Right cardiac atrium (tissue), 5 donors: ENCODE measurements at places on chromosomes 6 and 20.

- DNase-seq: no peak
Measured at GRCh38 chr6:30319146-30319835, 7.4 kb upstream of the TRIM39 start.

DNA sequence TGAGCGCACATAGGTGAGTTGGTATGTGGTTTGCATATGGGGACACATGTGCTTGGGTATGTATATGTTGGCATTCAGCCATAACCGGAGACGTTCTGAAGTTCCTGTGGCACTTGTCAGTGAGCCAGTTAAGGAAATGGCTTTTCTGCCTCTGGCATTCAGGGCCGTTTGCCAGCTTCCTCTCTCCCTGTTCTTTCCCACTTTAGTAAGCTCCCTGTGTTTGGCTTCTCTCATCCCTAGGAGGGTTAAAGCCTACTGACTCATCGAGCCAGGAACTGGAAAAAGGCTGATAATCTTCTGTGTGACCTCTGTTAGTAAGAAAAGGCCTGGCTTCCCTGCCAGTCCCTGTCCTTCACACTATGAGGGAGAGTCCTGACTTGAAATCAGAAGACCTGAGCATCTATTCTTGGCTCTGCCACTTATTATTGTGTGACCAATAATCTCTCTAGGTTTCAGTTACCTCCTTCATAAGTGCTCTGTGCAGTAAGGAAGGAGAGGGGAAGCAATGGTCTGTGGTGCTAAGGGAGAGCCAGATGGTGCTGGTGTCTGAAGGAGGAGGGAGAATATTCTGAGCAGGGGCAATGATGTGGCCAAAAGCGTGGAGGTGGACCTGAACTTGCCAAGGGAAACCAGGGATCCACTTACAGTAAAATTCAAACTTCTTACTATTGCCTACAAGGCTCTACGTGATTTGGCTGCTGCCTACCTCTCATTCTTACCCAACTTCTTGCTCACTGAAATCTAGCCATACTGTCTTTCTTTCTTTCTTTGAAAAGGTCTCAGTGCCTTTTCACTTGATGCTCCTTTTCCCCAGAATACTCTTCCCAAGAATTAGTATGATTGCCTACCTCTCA, 31.4 kb downstream of the ACSS2 start:
- peak; percentile 79 for DNase-seq

DNA sequence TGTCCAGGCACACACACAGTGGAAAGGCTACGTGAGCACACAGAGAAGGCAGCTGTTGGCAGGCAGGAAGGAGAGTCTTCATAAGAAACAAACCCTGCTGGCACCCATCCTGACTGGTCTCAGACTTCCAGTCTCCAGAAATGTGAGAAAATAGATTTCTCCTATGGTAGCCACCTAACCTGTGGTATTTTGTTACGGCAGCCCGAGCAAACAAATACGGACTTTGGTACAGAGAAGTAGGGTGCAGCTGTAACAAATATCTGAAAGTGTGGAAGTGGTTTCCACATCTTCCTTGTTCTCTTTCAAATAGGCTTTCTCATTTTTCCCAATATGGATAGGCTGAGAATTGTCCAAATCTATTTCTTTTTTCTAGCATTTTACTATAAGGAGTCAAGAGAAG, 94.6 kb downstream of the ADGB start:
- no peak for DNase-seq

GRCh38 chr6:160088069-160088783, 33.4 kb upstream of the SLC22A1 start:
- DNase-seq: peak; percentile 75

- DNase-seq: no peak
Measured at GRCh38 chr20:41309817-41310216, 7.7 kb downstream of the ZHX3 start.

DNA sequence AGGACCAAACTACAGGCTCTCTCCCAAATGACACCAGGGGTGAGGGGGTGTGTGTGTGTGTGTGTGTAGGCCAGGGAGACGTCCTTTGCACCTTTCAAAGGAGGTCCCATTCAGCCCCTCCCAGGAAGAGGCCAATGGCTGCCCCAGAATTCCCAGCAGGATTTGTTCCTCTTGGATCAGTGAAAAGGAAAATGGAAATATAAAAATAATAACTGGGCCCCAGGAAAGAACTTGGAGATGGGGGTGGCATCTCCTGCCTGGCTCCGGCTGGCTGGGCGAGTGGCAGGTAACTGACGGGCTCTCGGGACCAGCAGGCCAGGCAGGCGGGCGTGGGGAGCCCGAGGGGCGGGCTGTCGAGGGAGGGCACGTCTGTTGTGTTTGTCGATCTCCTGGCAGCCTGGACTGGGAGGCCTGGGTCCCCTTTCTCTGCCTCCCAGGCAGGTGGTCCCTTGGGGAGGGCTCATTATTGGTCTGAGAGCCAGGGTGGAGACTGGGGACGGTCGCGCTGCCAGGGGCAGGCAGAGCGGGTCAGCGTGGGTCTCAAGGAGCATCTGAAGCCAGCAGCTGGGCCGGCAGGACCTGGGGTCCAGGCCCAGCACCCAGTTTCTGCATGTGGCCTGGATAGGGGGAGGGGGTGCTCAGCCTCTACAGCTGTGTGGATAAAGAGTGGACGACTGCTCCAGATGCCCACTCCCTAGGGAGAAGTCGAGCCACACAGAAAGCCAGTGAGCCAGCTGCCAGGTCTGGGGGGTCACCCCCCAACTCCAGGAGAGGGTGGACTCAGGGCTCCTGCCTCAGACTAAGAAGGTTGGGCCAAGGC, 3.1 kb downstream of the NOL4L start:
- DNase-seq: no peak

DNA sequence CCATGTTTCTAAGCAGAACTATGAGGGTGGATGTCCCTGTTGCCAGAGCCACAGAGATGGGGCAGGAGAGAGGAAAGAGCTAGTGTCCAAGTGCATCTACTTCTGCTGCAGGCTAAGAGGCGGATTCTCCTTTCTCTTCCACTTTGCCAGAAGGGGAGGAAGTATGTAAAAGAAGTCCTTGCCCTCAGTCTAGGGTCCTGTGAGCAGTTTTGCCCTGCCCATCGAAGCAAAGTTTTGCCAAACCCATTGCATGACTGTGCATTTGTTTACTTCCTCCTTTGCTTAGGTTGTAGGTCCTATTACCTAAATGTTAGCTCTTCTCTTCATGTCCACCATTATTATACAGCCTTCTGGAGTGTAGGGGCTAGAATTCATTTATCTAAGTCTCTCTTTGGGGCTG, 106.2 kb upstream of the ARMC2 start:
- no peak for DNase-seq

DNA sequence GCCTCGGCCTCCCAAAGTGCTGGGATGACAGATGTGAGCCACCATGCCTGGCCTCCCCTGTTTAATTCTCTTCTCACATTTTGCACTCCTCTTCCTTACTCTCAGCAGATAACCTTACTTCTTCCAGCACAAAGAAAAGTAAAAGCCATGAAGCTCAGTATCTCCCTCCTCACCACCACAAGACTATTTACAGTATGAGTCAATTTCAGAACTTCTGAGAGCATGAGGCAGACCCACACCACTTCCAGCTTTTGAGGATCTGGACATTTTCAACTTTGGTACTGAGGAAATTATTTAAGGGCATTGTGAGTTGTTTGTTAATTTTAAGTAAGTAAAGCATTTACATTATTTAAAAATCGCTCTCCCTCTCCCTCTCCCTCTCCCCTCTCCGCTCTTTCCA, 8.0 kb upstream of the SNX3 start:
- no peak for DNase-seq

DNA sequence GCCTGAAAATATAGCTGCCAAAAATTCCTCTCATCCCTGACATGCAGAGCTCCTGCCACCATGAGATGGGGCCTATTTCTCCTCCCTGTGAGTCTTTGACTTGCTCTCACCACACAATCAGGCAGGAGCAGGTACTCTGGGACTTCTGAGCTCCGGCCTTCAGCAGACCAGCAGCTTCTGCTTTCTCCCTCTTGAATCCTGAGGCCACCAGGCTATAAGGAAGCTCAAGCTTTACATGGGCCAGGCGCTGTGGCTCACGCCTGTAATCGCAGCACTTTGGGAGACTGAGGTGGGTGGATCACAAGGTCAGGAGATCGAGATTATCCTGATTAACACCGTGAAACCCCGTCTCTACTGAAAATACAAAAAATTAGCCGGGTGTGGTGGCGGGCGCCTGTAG, 238.7 kb upstream of the RREB1 start:
- DNase-seq: no peak
